ENCODE measurements at places on chromosomes 13 and 19. TPM values are rescaled to one million over a fixed set of nuclear protein-coding genes. Genes with fewer than 3 reads are reported as not detected.

DNA sequence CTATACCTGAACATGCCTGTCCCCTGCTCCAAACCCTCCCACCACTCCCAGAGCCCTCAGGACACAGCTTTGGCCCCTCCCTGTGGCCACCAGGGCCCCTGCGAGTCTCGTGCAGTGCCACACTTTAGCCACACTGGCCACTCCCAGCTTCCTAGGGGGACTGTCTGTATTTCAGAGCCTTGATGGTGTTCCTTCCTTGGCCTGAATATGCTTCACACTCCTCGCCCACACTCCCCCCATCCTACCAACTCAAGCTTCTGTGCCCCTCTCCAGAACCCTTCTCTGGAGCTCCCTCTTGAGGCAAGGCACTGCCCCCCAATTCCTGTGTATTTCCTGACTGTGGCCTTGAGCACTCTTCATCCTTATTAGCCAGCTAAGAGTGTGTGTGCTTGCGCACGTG lies 80.2 kb downstream of the DPF1 start:
- DNase-seq: no peak
- H3K36me3 ChIP-seq: no peaks in the 10 kb centered on the region
- H3K4me1 ChIP-seq: peaks cover 8% of the 10 kb centered on the region
- no peak overlapping the region for H3K27ac ChIP-seq

DNA sequence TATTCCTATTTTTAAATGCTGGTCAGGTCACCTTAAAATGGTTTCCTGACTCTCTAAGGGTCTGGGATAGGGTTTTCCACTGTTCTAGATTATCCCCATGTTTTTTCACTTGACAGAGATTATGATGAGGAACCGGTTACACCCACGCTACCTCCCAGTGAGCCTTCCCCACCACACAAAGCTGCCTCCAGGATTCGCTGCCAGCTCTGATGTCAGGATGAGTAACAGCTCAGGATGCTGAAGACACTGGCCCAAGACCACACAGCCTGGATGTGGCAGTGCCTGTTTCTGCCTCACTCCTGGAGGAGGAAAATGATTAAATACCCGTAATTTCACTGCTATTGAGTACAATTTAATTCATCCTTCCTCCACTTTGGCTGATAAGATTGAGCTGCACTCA lies 22.9 kb downstream of the ZNF114 start:
- no peaks in the 10 kb centered on the region for H3K36me3 ChIP-seq
- peaks cover 2% of the 10 kb centered on the region for H3K27me3 ChIP-seq
- H3K4me3 ChIP-seq: no peak overlapping the region
- peaks cover 7% of the 10 kb centered on the region for H3K4me1 ChIP-seq

DNA sequence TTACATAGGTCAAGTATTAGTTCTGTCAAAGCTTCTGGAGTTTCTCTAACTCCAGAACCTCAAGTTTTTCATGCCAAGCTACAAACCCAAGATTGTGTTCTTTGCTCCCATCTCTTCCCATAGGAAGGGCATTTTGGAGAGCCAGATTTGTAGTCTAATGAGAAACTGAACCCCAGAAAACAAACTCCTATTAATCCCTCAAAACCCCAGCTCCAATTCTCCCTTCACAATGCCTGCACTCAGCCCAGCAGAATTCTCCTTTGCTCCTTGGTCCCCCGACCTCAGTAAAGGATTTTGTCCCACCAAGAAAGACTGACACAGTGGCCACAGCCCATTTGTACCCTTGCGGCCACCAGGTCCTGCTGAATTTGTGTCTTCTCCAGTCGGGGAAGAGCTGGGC lies 8.4 kb downstream of the USHBP1 start:
- no peak overlapping the region for H3K27ac ChIP-seq
- no peaks in the 10 kb centered on the region for H3K4me1 ChIP-seq
- H3K36me3 ChIP-seq: no peaks in the 10 kb centered on the region
- no peaks in the 10 kb centered on the region for H3K27me3 ChIP-seq

DNA sequence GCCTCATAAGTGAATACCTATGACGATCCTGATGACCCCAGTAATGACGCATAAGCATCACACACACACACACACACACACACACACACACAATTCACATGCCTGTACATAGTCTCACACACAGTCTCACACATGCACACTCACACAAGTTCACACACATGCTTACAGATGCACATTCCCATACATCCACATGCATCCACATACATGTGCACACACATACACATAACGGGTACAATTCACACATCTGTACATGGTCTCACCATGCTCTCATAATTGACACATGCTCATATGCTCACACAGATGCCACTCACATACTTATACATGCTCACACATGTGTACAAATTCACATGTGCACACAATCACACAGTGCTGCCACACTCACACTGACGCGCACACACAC lies 105.7 kb upstream of the VSTM2B start:
- H3K27ac ChIP-seq: no peak overlapping the region
- H3K4me3 ChIP-seq: no peak overlapping the region
- no peaks in the 10 kb centered on the region for H3K36me3 ChIP-seq
- no peaks in the 10 kb centered on the region for H3K4me1 ChIP-seq
- no peaks in the 10 kb centered on the region for H3K27me3 ChIP-seq

DNA sequence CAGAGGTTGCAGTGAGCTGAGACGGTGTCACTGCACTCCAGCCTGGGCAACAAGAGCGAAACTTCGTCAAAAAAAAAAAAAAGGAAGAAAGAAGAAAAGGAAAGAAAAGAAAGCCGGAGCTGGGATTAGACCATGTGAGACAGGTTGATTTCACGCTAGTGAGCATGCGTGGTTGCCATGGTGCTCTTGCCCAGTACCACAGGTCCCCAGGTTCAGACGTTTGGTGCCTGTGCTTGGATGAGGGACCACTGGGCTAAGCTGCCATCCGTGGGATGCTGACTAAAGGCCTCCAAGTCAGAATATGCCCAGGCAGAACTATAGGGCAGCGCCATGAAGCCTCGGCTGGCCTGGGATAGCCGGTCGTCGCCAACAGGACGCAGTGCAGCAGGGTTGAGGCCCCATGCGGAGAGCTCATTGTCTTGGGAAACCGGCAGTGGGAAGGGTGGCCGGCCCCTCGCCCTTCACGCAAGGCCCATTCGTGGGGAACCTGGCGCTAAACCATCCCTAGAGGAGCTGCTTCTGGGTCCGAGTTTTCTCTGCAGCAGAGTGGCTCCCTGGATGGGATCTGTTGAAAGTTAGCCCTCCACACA lies 7.2 kb upstream of the TEX101 start:
- no peak overlapping the region for H3K27ac ChIP-seq
- no peaks in the 10 kb centered on the region for H3K4me1 ChIP-seq
- DNase-seq: no peak
- H3K27me3 ChIP-seq: peaks cover 20% of the 10 kb centered on the region

DNA sequence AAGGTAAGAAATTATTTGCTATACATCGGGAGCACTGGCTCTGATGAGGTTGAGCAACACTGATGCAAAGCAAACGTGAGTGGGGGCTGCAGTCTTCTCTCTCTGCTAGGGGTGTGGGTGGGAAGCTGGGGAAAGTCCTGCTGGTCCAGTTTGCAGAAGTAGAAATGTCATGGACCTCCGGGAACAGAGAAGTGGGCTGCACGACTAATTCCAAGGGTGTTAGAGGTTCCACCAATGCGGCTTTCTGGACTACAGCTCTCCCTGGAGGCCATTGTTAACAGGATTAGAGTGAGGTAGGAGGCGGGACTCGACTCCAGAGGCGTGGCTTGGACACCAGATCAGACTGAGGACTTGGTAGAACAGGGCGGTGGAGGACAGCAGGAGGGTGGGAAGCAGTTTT lies 5.7 kb upstream of the FBXO27 start:
- peaks cover 3% of the 10 kb centered on the region for H3K4me1 ChIP-seq
- H3K36me3 ChIP-seq: no peaks in the 10 kb centered on the region
- no peaks in the 10 kb centered on the region for H3K27me3 ChIP-seq
- peak; percentile 77 for DNase-seq
- no peak overlapping the region for H3K4me3 ChIP-seq
- H3K27ac ChIP-seq: no peak overlapping the region

GRCh38 chr13:63643543-63643942 lies 2227.9 kb upstream of the PCDH20 start:
- H3K27ac ChIP-seq: no peak overlapping the region
- no peaks in the 10 kb centered on the region for H3K27me3 ChIP-seq
- no peaks in the 10 kb centered on the region for H3K36me3 ChIP-seq
- H3K4me3 ChIP-seq: no peak overlapping the region
- no peaks in the 10 kb centered on the region for H3K4me1 ChIP-seq

DNA sequence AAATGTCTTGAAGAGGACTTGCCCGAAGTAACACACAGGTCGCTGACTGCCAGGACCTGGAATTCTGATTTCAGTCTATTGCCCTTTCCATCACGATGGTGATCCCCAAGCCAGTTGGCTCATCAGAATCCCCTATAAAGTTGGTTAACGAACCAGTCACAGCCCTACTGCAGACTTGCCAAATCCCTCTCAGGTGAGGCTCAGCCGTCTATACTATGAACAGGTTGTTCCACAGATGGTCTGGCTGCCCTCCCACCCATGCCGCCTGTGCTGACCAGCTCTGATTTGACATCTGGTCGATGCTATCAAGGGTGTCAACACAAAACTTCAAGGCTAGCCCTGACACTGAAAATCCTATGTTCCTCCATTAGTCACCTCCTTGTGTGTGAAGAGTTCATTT lies 90.0 kb downstream of the RNASEH2B start:
- no peak overlapping the region for H3K27ac ChIP-seq
- H3K4me1 ChIP-seq: no peaks in the 10 kb centered on the region
- H3K4me3 ChIP-seq: no peak overlapping the region
- H3K36me3 ChIP-seq: no peaks in the 10 kb centered on the region
- no peak for DNase-seq

- H3K27ac ChIP-seq: no peak overlapping the region
- peaks cover 18% of the 10 kb centered on the region for H3K36me3 ChIP-seq
- H3K4me1 ChIP-seq: no peaks in the 10 kb centered on the region
- DNase-seq: no peak
- H3K27me3 ChIP-seq: no peaks in the 10 kb centered on the region
- no peak overlapping the region for H3K4me3 ChIP-seq
Observed at GRCh38 chr13:114026481-114026880, 52.6 kb upstream of the C13orf46 start.

DNA sequence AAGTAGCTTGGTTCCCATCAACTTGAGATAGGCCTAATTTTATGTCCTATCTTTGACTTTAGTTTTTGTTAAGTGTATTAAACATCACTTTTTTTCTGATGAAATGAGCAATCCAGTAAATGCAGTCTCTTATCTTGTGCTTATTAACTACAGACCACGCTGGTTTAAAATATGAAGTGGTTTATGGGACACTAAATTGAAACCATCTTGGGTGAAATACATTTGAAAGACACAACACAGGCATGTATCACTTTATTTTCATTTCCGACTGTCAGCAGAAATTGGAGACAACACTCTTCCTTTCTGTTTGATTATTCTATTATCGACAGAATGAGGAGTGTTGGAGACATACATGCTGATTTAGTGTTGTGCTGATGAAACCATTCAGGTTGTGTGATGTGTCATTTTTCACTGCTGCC lies 447.7 kb downstream of the GPC6 start:
- H3K27ac ChIP-seq: no peak overlapping the region
- no peaks in the 10 kb centered on the region for H3K27me3 ChIP-seq
- no peak overlapping the region for H3K4me3 ChIP-seq
- DNase-seq: no peak
- no peaks in the 10 kb centered on the region for H3K4me1 ChIP-seq

NLRP7 gene
- not detected for total RNA-seq

CEBPA gene
- 0.49 TPM for total RNA-seq

METTL21C gene
- not detected for total RNA-seq

PRR20A gene
- not detected for total RNA-seq

ZNF471 gene
- not detected for total RNA-seq

TIMM29 gene
- 24.7 TPM for total RNA-seq

SPRYD7 gene
- total RNA-seq: 7.2 TPM

PARP4 gene
- total RNA-seq: 18.8 TPM

ZNF490 gene
- total RNA-seq: 6.7 TPM
